ENCODE measurements at places on chromosomes 1 and 21.

- no peak for DNase-seq
These were observed 6.3 kb downstream of the SLC2A7 start for GRCh38 chr1:9019896-9020295.

GRCh38 chr1:230599926-230600656 lies 42.2 kb upstream of the COG2 start:
- no peak for DNase-seq

DNA sequence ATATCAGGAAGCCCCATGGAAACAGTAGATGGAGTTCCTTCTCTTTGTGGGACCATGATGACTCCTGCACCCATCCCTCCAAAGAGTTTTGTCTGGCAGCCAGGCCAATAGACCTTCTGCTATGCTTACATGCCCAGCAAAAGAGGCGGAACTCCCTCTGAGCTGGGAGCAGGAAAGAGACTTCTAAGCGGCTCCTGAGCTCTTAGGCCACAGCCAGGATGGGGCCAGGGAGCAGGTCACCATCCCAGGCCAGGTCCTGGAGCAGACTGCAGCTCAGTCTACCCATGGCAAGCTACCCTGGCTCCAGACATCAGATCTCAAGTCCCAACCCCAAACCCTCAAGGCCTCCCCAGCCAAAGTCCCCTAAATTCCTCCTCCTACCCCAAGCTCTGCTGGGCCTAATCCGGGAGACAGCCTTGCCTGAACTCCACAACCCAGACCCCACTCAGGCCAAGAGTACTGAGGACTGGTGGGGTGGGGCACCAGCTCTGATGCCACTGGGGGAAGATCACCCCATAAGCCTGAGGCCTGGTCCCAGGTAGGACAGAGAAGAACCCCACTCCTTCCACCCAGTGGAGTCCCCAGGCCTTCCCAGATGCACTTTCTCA lies 387.9 kb downstream of the MATN1 start:
- DNase-seq = no peak

DNA sequence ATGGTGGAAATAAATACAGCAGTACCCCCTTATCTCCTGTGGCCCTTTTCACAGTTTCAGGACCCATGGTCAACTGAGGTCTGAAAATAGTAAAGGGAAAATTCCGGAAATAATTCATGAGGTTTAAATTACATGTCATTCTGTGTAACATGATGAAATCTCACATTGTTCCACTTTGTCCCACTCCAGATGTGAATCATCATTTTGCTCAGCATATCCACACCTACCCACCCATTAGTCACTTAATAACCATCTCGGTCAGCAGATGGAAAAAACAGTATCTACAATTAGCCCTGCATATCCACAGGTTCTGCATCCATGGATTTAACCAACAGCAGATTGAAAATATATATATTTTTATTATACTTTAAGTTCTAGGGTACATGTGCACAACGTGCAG lies 86.9 kb upstream of the GORAB start:
- DNase-seq = no peak

DNA sequence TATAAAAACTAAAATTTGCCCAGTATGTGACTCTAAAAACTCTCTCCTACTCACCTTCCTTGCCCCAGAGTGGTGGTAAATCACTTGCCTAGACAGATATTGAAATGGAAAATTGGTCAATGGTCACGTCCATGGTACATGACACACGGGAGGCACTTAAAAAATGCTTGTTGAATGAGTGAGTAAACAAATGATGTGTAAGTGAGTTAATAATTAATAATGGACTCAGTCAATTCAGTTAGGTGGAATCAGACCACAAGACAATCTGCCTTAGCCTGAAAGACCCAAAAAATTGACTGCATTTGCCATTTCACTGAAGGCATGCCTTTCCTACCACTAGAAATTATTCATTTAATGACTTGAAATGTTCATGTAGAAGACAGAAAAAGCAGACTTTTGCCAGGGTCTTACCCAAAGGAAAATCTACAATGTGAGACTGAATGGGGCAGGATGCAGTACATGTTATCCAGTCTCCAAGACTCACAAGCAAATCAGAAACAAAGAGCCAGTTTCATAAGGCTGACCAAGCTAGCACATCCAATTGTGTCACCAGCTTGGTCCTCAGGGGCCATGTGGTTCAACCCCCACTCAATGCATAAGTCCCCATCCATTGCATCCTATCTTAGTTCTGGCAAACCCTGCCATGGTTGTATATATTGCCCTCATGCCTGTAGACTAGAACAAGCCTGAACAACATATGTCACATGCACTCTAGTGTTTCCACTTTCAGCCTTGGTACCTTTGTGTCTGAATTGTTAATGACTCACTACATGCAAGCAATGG lies 73.6 kb downstream of the TBX15 start:
- no peak for DNase-seq
